ENCODE measurements at places on chromosomes 1 and 21.

DNA sequence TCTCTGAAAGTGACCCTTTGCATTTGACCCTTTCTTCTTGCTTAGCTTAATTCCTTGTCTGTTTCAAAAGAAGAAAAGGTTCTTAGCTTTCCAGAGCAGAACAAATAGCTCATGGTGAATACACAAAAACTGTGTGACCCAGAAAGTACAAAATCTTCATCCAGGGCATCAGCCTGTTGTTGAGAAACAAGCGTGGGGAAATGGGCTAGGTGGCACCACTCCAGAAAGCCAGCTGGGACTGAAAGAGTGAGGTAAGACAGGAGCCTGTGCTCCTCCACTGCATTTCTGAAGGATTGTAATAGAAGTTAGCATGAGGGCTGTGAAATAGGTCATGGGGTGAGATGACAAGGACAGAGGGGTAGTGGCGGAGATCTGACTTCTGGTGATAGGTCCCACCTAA lies 45.8 kb downstream of the CYP2J2 start:
- no peak for DNase-seq

GRCh38 chr1:53653200-53653575 lies 85.8 kb downstream of the GLIS1 start:
- DNase-seq = no peak

DNA sequence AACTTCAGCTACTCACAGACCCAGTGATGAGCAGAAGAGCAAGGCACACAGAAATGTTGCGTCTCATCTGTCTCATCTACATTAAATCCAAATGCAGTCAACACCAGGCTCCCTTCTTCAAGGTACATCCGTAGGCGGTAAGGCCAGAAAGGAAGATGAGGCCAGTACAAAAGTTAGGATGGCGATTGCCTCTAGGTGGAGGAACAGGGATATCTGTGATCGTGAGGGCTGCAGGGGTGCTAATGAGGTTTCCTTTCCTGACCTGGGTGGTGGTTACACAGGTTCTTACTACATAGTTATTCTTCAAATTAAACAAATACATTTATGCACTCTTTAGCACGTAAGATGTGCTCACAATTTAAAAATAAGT lies 1.4 kb upstream of the MYBPH start:
- no peak for DNase-seq

- no peak for DNase-seq
Measured at GRCh38 chr1:61056573-61057439, 25.6 kb upstream of the NFIA start.

GRCh38 chr1:114033961-114034360 lies 54.7 kb downstream of the OLFML3 start:
- no peak for DNase-seq

DNA sequence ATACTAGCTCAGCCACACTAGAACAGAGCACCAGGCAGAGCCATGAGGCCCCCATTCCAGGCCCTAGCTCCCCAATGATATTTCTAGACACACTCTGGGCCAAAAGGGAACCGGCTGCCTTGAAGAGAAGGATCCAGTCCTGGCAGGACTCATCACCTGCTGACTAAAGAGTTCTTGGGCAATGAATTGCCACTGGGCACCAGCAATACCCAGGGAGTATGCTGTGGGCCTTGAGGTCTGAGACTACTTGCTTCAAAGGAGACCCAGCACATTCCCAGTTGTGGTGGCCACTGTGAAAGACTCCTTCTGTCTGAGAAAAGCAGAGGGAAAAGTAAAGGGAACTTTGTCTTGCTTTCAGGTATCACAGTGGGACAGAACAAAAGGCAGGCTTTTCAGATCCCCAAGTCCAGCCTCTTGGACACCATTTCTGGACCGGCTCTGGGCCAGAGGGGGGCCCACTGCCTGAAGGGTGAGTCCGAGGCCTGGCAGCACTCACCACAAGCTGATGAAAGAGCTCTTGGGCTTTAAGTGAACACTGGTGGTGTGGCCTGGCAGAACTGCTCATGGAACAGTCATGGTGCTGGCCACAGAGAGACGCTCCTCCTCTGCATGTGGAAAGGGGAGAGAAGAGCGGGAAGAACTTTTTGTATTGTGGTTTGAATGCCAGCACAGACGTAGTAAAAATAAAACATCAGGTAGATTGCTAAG lies 72.5 kb downstream of the CDC42BPA start:
- no peak for DNase-seq

- no peak for DNase-seq
Measured at GRCh38 chr1:34143975-34144374, 21.1 kb downstream of the CSMD2 start.

GRCh38 chr21:27369978-27370571 lies 403.2 kb upstream of the ADAMTS5 start:
- no peak for DNase-seq

GRCh38 chr1:212311836-212312497 lies 26.8 kb downstream of the PPP2R5A start:
- no peak for DNase-seq

DNA sequence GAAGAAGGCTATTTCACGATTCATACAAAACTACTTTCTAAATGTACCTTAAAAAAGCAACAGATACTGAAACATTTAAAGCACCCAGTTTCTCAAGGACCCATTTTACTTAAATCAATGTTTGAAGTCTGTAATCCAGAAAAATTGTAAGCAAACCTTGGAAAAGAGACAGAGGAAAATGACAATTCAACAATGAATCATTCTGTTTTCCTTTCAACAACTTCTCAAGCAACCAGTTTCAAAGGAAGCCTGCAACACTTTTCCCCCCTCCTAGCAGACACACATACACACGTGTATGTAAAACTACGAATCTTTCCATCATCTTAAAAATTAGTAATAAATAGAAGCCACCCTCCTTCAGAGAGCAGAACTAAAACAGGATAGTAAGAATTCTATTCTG lies 1.2 kb downstream of the RERE start:
- no peak for DNase-seq

- no peak for DNase-seq
Measured at GRCh38 chr1:187413405-187414169, 584.8 kb downstream of the PLA2G4A start.

GRCh38 chr21:17848228-17848627 lies 29.1 kb upstream of the C21orf91 start:
- no peak for DNase-seq

GRCh38 chr1:27475720-27476119 lies 14.2 kb downstream of the WASF2 start:
- DNase-seq = no peak

- DNase-seq = no peak
Measured at GRCh38 chr1:2129256-2129943, 65.2 kb downstream of the FAAP20 start.

DNA sequence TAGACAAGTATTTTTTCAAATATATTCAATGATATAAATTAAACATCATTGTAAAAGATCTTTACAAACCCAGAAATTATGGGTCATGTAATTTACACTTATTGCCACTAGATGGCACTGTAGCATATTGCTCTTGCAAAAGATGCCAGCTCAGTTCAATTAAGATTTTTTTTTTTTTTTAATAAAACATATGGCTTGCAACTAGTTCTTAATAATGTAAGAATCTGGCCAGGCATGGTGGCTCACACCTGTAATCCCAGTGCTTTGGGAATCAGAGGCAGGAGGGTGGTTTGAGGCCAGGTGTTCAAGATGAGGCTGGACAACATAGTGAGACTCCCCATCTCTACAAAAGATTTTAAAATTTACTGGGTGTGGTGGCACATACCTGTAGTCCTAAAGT lies 49.4 kb upstream of the DESI2 start:
- DNase-seq = no peak

DNA sequence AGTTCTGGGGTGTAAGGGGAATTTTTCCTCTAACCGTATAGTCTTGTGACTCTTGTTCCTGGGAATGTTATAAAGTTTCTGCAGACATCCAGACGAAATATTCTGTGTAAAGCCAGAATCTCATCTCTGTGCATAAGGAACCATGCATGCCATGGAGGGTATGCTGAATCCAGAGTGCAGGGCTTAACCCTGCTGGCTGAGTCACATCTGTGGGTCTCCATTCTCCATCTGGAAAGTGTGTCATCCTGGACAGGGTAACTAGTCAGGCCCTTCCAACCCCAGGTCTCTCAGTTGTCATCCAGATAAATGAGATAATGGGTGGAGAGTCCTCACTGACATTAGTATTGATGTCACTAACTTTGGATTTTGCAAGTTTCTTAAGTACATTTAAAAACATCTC lies 48.8 kb downstream of the ATP5PO start:
- no peak for DNase-seq

- DNase-seq = no peak
Measured at GRCh38 chr1:11283151-11283550, 10.2 kb downstream of the UBIAD1 start.
